ENCODE measurements at places on chromosomes 16 and 17. TPM values are rescaled to one million over a fixed set of nuclear protein-coding genes. Genes with fewer than 3 reads are reported as not detected.

Gene C16orf96
- total RNA-seq, result not detected

Gene SLFN5
- 35.1 TPM for total RNA-seq

Gene CCDC144A
- 0.19 TPM for total RNA-seq

Gene CFAP97D1
- total RNA-seq, result not detected

Gene TRPV3
- total RNA-seq, result not detected

Gene CNTNAP1
- total RNA-seq, result 6.7 TPM

Gene UMOD
- not detected for total RNA-seq

Gene MARVELD3
- not detected for total RNA-seq

Gene SRCIN1
- not detected for total RNA-seq

Gene KRT13
- not detected for total RNA-seq

Gene ST6GALNAC2
- not detected for total RNA-seq

Gene TPPP3
- total RNA-seq, result not detected

Gene TPSB2
- 0.17 TPM for total RNA-seq

Gene HNF1B
- total RNA-seq, result not detected

Gene PRKCB
- total RNA-seq, result under 0.01 TPM

Gene PRSS36
- not detected for total RNA-seq

Gene SLC47A2
- not detected for total RNA-seq

Gene PPP1R1B
- total RNA-seq, result not detected

Gene NR1D1
- 0.39 TPM for total RNA-seq

Gene CDRT15
- total RNA-seq, result not detected

Gene MTHFSD
- 10.0 TPM for total RNA-seq

Gene ATP2A3
- total RNA-seq, result 0.04 TPM

Gene CDH8
- total RNA-seq, result 1.4 TPM

Gene HASPIN
- total RNA-seq, result 9.4 TPM

Gene CLDN7
- total RNA-seq, result not detected

Gene SDR42E2
- total RNA-seq, result not detected

Gene MYO19
- 42.7 TPM for total RNA-seq

Gene CMTM4
- 23.4 TPM for total RNA-seq

Gene SGCA
- total RNA-seq, result not detected

Gene ABCC11
- not detected for total RNA-seq

Gene OSGIN1
- total RNA-seq, result 26.1 TPM

Gene TBC1D26
- not detected for total RNA-seq

Gene PRSS53
- total RNA-seq, result 0.31 TPM

Gene MLX
- total RNA-seq, result 31.9 TPM

Gene ICAM2
- total RNA-seq, result 0.14 TPM

Gene GDPD1
- 7.4 TPM for total RNA-seq

Gene OR1D5
- not detected for total RNA-seq

Gene CCL13
- total RNA-seq, result not detected

Gene TMC5
- total RNA-seq, result not detected

Gene EFNB3
- 6.2 TPM for total RNA-seq

Gene ZNF319
- 1.5 TPM for total RNA-seq

Gene GRAPL
- not detected for total RNA-seq

Gene TBC1D3
- total RNA-seq, result not detected

Gene TMEM114
- not detected for total RNA-seq

Gene NLRC3
- total RNA-seq, result not detected

Gene CTCF
- total RNA-seq, result 41.3 TPM

Gene JMJD6
- total RNA-seq, result 33.4 TPM

Data from H4 (cell line).